ENCODE measurements at places on chromosomes 12 and 14.
A peak's percentile ranks its signal among the peaks of the same experiment; 100 is the strongest.

DNA sequence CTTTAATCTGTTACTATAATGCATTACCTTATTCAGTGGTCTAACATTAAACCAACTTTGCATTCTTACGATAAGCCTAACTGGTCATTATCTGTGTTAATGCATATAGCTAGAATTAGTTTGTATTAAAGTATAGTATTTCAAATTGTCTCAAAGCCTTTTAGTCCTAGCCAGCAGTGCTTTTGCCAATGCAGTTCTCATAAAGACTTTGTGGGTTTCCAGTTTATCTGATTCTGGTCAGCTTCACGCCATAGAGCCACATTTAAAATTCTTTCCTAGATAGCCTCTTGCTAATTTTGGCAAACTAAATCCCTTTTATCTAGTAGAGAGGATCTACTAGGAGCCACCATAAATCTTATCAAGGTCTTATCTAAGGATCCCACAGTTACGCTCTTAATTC is 78.9 kb upstream of the VASH1 start:
- DNase-seq = no peak

DNA sequence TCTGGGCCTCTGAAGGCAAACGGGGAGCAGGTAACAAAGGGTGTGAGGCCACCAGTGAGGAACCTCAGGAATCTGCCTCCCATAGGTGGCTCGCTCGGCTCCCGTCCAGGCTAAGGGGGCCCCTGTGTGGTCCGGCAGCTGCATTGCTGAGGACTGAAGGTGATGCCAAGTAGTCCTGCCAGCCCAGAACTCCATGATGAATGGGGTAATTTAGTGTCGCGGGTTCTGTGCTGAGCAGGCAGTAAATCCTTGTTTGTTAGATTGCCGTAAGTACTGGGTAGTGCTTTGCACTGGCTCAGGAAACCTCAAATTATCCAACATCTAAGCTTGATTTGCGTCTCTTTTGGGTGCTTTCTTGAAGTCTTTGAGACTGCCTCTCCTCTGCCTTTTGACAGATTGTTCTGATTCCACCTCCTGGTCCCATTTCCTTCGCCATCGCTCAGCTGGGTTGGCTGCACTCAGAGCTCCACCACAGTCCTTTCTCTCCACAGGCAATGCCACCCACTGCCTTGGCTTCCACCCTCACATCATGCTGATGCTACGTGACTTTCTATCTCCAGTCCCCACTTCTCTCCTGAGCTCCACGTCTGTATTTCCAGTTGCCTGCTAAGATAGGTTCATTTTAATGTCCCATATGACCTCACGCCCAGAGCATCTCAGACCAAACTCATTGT is 392.0 kb downstream of the FUT8 start:
- DNase-seq = no peak

- no peak for DNase-seq
These were observed 7.2 kb upstream of the SSPN start for GRCh38 chr12:26188127-26188526.

GRCh38 chr12:52805000-52805399 is 8.9 kb downstream of the KRT4 start:
- peak; percentile 89 for DNase-seq

- no peak for DNase-seq
These were observed 21.8 kb downstream of the GOLGA3 start for GRCh38 chr12:132806857-132807256.

GRCh38 chr14:70907996-70908934 is 1.0 kb downstream of the PCNX1 start:
- peak; percentile 50 for DNase-seq

DNA sequence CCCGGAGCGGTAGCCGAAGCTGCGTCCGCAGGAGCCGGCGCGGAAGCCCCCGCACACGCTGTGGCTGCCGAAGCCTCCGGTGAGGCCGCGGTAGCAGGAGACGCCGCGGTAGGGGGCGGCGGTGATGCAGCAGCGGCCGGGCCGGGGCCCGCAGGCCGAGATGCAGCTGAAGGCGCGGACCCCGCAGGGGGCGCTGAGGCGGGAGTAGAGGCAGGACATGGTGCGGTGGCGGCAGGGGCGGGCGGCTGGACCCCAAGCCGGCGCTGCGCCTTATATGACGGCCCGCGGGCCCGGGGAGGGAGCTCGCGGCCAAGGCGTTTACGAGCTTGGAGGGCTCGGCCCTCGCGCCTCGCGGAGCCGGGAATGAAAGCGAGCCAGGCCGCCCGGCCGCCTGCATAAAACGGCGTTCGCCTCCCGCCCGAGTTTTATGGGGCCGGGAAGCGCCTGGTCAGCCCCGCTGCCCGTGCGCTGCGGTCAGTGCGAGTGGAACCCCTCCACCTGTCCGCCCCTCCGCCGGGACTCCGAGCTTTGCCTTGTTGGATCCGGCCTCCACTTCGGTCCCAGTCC is 16.0 kb upstream of the KRT86 start:
- DNase-seq = no peak

DNA sequence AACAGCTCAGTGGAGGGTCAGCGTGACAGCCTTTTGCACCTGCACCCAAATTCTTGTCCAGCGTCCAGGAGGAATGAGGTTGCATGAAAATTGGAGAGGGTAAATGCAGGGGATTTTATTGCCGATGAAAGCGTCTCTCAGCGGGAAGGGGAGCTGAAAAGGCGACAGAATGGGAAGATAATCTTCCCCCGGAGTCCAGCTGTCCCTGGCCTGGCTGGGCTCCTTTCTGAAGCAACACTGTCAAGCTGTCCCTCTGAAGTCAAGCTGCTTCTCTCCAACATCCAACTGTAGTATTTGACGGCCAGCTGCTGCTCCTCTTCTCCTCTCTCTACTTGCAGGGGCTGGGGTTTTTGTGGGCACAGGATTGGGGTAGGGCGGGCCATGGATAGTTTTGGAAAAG is 32.7 kb downstream of the NOPCHAP1 start:
- no peak for DNase-seq

- DNase-seq = no peak
These were observed 76.1 kb upstream of the BTG1 start for GRCh38 chr12:92221656-92222315.

GRCh38 chr14:54533100-54533499 is 23.4 kb downstream of the CGRRF1 start:
- DNase-seq = no peak

DNA sequence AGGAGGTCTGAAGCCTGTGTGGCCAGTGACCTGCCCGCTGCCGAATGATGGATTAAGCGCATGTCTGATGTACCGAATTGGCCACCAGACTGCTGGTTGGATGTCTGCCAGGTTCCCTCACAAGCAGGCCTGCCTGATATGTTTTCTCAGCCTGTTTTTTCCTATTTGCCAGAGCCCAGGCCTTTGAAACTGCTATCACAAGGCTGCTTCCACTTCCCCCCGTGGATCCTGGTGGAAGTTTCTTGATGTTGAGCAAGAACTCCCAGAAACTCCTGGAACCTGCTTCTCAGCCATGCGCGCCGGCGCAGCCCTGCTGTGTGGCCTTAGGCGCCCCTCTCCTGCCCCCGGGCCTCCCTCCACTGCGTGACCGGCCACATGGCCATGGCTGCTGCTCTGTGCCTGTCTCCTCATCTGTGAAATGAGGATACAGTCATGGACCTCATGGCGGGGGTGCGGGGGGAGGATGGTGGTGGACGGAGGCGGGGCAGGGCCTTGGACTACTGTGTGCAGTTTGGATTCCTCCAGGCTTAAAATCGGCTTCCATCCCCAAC is 56.6 kb downstream of the CALM1 start:
- no peak for DNase-seq

- DNase-seq = no peak
These were observed 17.4 kb downstream of the CNOT2 start for GRCh38 chr12:70260646-70261045.

GRCh38 chr14:106501898-106502297 is 975.5 kb downstream of the TMEM121 start:
- DNase-seq = no peak

- DNase-seq = no peak
These were observed 1325.8 kb downstream of the AACS start for GRCh38 chr12:126390969-126391566.

DNA sequence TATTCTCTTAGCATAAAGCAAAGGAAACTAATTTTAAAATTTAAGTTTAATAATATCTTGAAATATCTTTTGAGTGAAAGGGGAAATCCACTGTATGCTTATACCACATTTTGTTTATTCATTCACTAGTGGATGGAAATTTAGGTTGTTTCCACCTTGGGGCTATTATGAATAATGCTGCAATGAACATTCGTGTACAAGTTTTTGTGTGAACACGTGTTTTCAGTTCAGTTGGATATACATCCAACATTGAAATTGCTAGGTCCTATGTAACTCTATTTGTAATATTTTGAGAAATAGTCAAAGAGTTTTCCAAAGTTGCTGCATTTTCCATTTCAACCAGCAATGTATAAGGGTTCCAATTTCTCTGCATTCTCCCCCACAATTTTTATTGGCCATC is 83.7 kb upstream of the ETV6 start:
- no peak for DNase-seq

- no peak for DNase-seq
These were observed 72.1 kb upstream of the ST8SIA1 start for GRCh38 chr12:22406627-22407026.

DNA sequence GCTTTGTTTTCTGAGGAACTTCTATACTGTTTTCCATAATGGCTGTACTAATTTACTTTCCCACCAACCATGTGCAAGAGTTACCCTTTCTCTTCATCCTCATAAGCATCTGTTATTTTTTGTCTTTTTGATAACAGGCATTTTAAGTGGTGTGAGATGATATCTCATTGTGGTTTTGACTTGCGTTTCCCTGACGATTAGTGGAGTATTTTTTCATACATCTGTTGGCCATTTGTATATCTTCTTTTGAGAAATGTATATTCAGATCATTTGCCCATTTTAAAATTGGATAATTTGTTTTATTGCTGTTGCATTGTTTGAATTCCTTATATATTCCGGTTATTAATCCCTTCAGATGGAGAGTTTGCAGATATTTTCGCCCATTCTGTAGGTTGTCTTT is 10.2 kb upstream of the HMGA2 start:
- no peak for DNase-seq

DNA sequence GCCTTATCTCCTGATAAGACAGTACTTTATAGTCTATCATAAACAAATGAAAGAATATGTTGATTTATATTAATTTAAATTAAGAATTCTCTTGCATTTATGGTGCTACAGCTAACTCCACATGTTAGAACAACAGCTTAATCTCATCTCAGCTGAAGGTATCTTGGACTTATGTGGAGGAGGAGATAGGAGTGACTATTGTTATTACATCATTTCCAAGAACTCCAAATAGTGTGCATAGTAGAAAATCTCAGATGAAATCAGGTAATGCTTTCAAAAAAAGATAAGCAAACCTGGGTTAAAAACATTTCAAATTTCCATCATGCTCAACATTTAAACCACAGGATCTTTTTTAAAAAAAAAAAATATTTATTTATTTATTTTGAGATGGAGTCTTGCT is 31.3 kb upstream of the ISM2 start:
- no peak for DNase-seq

DNA sequence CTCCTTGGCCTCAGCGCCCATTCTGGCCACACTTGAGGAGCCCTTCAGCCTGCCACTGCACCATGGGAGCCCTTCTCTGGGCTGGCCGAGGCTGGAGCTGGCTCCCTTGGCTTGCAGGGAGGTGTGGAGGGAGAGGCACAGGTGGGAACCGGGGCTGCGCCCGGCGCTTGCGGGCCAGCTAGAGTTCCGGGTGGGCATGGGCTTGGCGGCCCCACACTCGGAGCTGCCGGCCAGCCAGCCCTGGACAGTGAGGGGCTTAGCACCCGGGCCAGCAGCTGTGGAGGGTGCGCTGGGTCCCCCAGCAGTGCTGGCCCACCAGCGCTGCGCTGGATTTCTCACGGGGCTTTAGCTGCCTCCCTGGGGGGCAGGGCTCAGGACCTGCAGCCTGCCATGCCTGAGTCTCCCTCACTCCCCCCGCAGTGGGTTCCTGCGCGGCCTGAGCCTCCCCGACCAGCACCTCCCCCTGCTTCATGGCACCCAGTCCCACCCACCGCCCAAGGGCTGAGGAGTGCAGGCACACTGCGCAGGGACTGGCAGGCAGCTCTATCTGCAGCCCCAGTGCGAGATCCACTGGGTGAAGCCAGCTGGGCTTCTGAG is 28.0 kb downstream of the TMEM117 start:
- DNase-seq = no peak

GRCh38 chr12:57236201-57236924 is 6.9 kb downstream of the SHMT2 start:
- no peak for DNase-seq

DNA sequence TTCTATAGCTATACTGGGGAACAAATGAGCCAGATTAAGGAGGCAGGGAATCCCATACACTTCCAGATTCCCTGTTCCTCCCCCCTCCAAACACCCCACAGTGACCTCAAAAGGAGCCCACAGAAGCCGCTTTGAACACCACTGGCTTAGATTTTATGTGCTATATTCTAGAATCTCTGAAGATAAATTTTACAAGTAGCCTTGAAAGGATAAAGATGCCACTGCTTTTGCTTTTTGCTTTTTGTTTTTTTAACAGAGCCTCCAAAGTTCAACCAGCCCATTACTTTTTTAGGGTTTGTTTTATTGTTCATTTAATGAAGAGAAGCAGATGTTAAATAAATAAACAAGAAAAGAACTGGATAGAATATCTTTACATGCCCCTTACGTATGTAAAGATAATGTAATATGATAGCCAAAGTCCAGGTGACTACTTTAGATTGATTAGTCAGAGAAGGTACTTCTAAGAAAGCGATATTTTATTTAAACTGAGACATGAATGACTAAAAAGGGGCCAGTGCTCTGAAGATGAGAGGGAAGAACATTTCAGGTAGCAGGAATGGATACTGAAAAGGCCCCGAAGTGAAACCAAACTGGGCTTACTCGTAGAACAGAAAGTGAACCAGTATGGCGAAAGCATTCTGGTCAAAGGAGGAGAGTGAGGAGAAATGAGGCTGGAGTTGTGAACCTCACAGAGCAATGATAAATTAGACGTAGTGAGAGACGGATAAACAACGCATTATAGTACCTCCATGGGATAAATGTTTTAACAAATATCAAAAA is 44.6 kb downstream of the DUSP6 start:
- no peak for DNase-seq

DNA sequence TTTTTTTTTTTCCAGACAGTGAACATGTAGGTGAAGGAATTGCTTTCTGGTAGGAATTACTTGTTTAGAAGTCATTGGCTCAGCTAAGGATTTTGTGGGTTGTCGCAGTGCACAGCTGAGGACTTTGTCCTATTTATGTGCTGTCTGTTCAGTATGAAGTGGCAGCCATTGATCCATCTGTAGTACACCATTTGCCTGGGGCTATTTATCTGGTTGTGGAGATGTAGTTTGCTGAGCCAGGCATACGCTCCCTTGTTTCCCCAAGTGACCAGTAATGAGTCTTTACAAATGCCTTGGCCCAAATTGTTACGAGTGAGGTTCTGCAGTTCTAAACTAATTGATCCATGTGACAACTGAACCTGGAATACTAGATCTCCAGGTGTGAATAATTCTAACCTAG is 140.1 kb downstream of the NRXN3 start:
- DNase-seq = no peak

DNA sequence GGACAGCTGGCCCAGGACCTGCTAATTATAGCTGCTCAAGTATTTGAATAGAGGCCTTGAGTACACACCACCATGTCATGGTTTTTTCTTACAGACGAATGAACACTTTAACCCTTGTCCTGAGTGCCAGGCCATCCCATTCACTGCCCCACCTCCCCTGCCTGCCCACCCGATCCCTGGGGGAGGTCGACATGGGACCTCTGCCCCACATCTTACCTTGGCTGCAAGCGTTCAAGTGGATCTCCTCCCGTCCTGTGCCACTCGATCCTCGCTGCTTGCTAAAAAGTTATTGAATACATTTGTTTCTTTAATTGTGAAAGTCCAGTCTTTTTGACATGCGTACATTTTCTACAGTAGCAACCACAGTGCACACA is 10.3 kb downstream of the RTL1 start:
- no peak for DNase-seq

- no peak for DNase-seq
These were observed 55.8 kb downstream of the CMAS start for GRCh38 chr12:22101749-22102243.

- DNase-seq = no peak
These were observed 239.6 kb downstream of the ZFP36L1 start for GRCh38 chr14:68553311-68553710.

Measured in SJSA1 (cell line).